ENCODE measurements at places on chromosomes 4 and X.

- DNase-seq = no peak
Observed at GRCh38 chrX:134764202-134764785, 106.0 kb upstream of the PLAC1 start.

GRCh38 chrX:1248331-1249061, 20.1 kb upstream of the CSF2RA start:
- no peak for DNase-seq

GRCh38 chr4:145302725-145303124, 122.3 kb upstream of the OTUD4 start:
- DNase-seq = no peak

- DNase-seq = no peak
Observed at GRCh38 chrX:64192040-64192439, 13.5 kb downstream of the AMER1 start.

GRCh38 chr4:175405961-175406360, 406.1 kb downstream of the GPM6A start:
- DNase-seq = no peak

- no peak for DNase-seq
Observed at GRCh38 chr4:5773271-5773555, 62.2 kb downstream of the EVC start.

DNA sequence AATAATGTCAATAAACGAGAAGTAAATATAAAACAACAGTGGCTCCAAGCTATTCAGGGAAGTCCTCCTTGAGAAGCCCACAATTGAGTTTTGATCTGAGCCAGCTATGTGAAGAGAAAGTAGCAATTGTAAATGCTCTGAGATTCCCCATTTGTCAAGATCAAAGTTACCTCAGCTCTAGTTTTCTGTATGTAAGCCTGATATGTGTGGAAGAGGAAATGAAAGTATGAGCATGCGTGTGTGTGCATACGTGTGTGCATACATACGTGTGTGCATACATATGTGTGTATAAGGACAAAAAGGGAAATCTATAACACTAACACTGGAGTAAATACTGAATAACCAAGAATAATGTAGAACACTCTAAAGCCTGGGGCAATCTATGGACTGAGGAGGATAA, 130.3 kb downstream of the SCFD2 start:
- no peak for DNase-seq

DNA sequence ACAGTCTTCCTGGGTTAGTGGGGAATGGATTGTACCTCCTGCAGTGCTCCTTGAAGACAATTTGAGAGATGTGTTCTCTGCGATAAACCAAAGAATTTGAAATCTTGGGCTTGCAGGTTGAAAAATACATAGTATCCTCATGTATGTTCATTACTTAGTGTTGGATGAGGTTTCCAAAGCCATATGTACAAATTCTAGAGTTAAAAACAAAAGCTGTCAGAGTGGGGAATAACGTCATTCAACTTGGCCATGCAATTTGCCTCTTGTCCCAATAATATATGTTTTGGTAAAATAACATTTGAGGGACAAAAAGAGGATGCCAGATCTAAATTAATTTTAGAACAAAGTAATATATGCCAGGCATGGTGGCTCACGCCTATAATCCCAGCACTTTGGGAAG, 51.3 kb upstream of the CBR4 start:
- DNase-seq = no peak

- no peak for DNase-seq
Observed at GRCh38 chr4:37902212-37902611, 11.3 kb downstream of the TBC1D1 start.

DNA sequence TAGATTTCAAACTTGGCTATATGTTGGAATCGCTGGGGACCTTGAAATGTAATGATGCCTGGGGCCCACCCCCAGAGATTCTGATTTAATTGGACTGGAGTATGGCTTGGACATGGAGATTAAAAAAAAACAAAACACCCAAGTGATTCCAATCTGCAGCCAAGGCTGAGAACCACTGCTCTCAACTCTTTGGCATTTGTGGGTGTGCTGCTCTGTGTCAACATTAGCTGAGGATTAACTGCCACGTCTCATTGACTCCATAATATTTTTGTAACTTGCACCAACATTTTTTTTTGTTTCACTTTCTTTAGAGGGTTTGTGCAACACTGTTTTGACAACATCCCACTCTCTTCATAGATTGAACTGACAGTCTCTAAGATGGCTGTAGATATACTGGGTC, 41.1 kb upstream of the PDK3 start:
- no peak for DNase-seq

GRCh38 chr4:184398741-184399511, 75.4 kb downstream of the IRF2 start:
- DNase-seq = no peak

GRCh38 chrX:11190745-11191510, 79.8 kb downstream of the HCCS start:
- DNase-seq = no peak

DNA sequence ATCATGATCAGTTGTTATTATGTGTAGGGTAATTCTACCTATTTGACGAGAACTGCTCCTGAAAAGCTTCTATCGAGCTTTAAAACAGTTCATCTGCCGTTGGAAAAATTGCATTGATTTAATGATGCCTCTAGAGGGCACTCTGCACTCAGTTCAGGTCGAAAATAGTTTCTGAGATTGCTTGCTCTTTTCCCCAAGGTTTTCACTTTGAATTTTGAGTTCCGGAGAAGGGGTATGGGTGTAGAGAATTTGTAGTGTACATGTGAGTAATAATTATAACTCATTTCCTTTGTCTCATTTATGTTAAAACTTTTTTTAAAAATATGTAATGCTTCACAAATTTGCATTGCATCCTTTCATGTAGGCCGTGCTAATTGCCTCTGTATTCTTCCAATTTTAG, 28.4 kb upstream of the TNIP3 start:
- DNase-seq = no peak

DNA sequence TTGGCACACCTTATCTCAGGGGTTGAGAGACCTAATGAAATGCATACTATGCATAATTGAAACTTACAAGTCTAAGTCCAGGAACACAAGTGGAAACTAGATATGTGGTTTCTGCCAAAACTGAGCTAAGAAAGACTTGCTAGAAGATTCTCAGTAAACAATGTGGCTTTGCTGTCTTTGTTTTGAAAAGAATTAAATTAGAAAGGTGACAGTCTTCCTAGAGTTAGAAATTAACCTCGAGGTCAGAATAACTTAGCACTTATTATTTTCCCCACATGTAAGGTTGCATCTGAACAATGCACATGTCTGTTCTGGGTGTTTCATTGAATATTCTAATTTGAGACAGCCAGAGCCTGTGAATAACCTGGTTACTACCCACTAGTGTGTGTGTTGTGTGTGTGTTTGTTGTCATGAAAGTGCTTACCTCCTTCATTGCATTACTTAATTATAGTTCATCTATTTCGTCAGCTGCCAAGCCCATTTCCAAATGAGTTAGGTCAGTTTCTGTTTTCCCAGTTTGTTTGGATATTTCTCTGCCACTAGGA, 1.5 kb downstream of the EREG start:
- no peak for DNase-seq

DNA sequence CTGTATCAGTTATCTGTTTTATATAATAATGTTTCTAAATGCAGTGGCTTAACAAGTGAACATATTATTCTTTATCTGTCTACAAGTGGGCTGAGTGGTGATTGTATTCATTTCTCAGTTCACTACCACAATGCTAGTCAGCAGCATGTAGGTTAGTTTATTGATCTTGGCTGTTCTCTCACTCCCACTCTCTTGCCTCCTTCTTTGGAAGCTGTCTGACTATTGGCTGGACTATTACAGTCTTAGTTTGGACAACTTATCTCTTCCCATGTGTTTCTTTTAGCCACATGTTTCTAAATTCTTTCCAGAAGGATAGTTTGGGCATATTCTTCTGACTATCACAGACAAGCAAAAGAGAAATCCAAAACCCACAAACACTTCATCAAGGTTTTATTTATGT, 459.5 kb upstream of the AGA start:
- no peak for DNase-seq

- DNase-seq = no peak
Observed at GRCh38 chr4:174403177-174403543, 119.1 kb downstream of the HPGD start.

- DNase-seq = no peak
Observed at GRCh38 chr4:147831551-147832171, 99.8 kb downstream of the ARHGAP10 start.

DNA sequence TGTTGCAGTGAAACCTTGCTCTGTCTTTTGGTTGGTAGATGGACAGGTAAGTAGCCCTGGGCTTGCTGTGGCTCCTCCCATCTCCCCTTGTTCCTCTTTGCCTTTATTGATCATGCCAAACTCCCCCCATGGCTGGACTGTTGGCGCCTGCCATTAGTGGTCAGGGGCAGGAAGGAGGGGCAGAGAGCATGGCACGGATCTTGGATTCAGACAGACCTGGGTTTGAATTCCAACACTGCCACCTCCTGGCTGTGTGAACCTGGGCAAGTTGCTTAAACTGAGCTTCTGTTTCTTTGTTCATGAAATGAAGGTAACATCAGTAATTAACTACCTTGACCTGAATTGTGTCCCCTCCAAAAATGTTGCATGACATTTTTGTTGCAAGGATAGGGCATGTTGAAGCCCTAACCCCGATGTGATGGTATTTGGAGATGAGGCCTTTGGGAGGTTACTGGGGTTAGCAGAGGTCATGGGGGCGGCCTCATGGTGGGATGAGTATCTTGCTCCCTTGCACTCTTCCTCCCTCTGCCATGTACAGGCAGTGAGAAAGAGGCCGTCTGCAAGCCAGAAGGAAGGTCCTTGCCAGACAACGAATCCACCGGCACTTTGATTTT, 6.0 kb downstream of the SLC2A9 start:
- DNase-seq = no peak

DNA sequence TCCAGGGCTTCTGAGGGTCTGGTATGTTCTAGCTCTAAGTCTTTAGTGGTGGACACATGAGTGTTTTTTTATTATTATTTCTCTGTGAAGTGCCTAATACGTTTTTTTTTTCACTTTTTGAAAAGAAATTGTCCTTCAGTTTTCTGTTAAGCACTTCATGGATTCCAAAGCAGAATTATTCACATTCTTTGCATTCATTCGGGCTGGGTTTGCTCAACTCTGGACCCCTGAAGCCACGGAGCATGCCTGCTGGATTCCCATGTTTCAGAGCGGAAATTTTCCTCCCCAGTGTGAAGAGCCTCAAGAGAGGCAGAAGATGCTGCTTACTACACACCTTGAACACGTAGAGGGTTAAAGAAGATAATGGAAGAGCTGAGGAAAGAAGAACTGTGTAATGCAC, 107.5 kb downstream of the EGF start:
- no peak for DNase-seq

DNA sequence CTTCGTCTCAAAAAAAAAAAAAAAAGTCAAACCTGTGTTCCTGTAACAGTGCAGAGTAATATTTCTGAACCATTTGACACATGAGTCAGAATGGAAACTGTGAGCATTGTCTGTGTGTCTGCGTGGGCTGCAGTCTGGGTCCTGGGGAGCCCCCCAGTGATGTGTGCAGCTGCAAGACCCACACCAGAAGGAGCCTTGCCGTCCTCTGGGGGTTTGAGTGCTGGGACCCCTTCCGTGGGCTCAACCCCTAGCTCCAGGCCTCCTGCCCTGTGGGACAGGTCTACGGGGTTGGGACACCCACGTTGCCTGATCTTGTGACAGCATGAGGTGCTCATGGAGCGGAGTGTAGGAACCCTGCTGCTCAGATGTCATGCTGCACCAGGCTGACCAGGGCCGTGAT, 43.7 kb downstream of the DDX3X start:
- no peak for DNase-seq

- DNase-seq = no peak
Observed at GRCh38 chr4:139921429-139922184, 232.4 kb downstream of the MAML3 start.

DNA sequence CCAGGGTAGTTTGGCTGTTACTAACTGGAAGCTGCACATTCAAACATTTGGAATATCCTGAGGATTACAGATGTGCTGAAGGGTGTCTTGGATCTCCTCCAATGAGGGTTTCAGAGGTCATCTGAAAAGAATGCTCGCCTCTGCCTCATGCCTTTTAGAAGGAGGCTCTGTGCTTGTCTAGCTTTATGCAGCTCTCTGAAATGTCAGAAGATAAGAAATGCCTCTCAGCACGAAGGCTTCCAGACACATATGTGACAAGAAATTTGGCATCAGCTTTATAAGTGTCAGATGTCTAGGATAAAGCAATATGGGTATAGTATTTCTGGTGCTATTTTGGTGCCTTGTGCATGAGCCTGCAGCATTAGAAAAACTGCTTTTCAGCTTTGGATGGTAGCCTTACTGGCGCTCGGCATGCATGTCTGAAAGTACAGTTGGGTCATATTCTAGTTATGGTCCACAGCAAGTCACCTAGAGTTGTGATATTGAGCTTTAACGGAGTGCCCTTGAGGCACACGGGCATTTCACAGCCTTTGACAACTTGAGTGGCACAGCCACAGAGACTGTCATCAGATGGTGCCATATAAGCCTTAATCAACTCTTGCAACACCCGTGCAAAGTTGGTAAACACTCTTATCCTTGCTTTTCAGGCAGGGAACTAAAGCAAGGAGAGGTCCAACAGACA, 70.8 kb upstream of the PGRMC2 start:
- no peak for DNase-seq

GRCh38 chr4:3676907-3677747, 89.1 kb upstream of the ADRA2C start:
- no peak for DNase-seq

- no peak for DNase-seq
Observed at GRCh38 chr4:161653697-161654096, 510.1 kb downstream of the FSTL5 start.

DNA sequence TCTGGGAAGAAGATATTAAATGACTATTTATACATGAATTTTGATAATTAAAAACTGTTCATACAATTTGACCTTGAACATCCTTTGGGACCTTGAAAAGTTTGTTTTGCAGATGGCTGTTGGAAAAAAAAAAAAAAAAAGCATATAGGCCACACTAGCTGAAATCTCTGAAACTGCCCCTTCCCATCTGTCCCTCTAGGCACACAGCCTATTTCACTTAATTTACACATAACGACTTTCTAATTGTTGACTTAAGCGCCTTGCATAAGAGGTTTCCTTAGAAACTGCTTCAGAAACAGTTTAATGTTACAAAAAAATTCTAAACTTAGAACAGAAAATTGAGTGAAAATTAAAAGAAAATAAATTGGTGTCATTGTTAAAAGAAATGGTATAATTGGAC, 131.0 kb downstream of the COX18 start:
- DNase-seq = no peak

DNA sequence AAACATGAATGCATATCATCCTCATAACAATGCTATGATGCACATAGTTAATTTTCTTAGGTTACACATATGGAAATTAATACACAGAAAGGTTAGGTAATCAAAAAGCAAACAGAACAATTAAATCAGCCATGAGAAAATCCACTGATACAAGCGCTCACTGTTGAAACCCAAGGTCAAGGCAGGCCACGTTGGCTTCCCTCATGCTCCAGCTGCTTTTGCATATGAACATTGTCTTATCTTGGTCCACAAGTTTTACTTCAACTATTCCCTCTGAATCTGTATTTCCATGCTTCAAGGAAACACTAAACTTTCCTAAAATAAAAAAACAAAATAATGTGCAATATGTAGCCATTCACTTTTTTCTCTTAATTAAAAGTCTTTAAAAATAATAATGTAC, 34.5 kb upstream of the PLA2G12A start:
- no peak for DNase-seq
